Activated T-helper 9 cell treated with anti-CD3 and anti-CD28 coated beads, Interleukin-2, amount 50 U/mL, for 16 hours (primary cell): ENCODE measurements at places on chromosomes 1 and 21.
A peak's percentile ranks its signal among the peaks of the same experiment; 100 is the strongest.

DNA sequence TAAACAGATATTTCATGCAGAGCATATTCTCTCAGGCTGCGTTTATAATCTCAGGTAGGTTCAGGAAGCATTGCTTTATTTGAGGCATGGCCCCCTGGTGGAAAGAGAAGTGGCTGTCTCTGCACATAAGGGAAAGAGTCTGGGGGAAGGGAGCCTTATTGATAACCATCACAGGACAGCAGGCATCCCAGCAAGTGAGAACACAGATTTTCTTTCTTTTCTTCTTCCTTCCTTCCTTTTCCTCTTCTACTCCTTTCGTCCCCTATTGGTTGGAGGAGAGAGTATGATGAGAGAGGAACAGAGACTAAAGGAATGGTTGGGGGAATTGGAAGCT is 21.9 kb downstream of the TSNAX start:
- no peak for DNase-seq

DNA sequence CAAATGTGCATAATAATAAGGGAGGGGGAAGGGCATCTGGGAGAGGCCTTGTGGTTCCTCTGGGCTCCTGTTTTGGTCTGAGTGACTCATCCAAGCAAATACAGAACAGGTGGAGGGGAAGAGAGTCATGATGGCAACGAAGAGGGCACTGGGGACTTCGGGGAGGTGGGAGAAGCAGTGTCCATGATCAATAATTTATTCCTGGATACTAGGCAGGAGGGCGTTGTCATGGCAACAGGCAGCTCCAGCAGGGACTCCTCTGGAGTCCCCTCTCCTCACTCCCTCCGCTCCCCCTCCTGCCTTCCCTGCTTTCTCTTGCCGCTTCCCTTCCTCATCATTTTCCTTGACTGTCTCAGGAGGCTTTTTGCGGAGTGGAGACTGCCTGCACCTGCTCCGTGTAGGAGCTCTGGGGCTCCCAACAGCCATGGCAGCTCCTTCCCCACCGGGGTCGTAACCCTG is 12.3 kb upstream of the NFASC start:
- DNase-seq: no peak

DNA sequence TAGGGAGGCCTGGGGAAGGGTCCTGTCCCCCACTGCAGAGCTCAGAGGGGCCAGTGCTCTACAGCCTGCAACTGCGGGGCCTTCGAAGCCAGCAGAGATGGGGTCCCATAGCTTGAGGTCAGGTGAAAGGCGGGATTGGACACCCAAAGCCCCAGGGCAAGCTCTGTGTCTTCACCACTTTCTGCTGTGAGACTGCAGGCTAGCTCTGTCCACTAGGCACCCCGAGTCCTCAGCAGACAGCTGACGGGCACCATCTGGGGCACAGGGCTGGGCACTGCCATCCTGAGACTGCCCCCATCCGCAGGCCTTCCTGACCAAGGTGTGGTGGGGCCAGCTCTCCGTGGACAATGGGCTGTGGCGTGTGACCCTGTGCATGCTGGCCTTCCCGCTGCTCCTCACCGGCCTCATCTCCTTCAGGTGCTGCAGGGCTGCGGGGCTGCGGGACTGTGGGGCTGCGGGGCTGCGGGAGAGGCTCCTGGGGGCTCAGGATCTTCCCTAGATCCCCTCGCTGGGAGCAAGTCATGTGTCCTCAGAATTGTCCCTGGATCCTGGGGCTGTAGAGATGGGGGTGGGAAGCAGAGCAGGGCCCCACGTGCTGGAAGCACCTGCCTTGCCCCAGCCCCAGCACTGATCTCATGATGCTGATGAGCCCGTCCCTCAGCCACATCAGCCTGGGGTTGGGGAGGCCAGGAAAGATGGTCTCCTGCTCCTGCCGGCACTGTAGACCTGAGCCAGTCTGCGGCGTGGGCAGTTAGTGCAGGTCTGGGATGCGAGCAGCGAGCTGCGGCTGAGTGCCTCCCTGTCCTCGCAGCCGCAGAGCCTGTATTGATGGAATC is 46.8 kb downstream of the TRPM2 start:
- no peak for DNase-seq

GRCh38 chr1:160125746-160126145 is 10.2 kb downstream of the ATP1A2 start:
- DNase-seq: no peak

DNA sequence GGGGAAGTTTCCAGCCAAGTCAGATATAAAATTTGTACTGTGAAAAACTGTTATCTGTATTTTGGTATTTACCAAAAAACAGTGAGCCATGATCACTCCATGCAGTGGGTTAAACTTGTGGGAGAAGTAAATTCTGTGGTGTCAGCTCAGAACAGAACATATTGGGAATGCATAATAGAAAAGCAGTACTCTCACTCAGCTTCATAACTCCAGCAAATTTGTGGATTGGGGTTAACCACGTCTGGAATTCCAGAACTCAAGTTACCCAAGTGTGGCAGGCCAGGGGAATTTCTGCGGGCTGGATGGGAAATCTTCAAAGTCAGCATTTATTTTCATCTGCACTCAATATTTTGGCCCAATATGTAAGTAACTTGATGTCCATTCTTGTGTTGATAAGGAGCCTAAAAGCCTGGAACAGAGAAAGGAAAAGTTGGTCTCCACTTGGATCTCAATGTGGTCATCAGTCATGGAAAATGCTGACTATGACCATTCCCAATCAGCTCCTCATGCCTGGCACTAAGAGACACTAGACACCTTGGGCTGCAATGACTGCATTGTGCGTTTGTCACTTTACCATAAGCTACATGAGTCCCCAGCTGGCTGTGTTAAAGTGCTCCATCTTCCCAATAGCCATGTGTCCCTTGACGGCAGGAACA is 39.1 kb upstream of the ENAH start:
- DNase-seq: no peak

- no peak for DNase-seq
Observed at GRCh38 chr1:196207612-196208217, 400.5 kb downstream of the KCNT2 start.

DNA sequence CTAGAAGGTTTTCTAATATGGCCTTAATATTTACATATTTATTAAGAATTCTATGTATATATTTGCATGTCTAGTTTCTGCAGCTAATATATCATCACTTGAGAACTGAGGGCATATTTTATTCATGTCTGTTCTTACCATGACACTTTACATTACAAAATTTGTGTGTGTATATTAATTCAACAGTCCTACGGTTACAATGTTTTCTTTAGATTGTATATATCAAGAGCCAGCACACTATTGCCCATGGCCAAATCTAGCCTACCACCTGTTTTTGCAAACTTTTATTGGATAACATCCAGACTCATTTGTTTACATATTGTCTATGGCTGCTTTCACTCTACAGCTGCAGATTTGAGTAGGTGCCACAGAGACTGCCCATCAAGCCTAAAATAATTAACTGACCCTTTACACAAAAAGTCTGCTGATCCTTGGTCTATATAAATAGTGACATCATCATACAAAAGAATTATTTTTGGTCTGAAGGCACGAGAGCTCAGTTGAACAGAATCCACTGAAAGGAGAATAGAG is 577.4 kb upstream of the PBX1 start:
- no peak for DNase-seq

DNA sequence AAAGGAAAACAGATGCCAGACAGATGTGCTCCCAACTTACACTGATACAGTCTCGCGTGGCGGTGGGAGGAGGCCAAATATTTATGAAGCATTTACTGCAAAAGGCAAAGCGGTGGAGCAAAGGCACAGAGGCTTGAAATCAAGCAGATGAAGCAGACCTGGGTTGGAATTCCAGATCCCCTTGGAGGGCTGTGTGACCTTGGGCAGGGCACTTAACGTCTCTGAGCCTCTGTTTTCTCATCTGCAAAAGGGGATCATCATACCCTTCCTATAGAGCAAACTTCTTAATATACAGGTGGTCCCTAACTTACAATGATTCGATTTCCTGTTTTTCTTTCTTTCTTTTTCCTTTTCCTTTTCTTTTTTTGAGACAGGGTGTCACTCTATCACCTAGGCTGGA is 54.1 kb downstream of the IGSF21 start:
- no peak for DNase-seq

DNA sequence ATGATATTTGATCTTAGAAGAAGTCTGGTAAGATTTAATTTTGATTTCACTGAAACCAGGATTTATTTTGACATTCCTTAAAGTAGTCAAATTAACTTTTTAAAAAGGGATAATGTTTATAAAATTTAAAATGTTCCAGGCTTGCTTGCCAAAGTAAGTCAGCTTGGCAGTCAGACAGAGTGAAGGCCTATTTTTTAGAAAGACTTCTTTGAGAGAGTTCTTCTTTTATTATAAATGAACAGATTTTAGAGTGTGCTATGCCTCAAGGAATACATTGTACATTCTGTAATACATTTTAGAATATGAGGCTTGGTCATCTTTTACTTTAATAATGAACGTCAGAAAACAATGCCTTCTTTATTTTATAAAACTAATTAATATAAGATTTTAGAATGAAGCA is 138.7 kb downstream of the DISP1 start:
- no peak for DNase-seq

DNA sequence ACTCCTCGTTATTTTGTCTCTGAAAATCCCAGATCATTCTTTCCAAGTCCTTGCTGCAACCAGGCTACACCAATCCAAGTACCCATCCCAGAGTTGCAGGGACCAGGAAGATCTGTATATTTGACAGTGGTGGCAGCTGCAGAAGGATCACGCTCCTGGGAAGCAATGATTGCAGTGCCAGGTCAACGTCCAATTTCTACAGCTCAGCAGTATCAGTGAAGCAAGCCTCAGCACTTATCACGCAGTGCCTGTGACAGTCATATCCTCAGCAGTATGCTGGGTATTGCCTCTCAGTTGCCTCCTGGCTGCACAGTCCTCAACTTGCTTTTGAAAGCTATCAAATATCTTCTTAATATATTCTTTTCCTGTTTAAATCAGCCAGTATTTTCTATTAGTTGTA is 66.7 kb downstream of the BARHL2 start:
- DNase-seq: no peak

DNA sequence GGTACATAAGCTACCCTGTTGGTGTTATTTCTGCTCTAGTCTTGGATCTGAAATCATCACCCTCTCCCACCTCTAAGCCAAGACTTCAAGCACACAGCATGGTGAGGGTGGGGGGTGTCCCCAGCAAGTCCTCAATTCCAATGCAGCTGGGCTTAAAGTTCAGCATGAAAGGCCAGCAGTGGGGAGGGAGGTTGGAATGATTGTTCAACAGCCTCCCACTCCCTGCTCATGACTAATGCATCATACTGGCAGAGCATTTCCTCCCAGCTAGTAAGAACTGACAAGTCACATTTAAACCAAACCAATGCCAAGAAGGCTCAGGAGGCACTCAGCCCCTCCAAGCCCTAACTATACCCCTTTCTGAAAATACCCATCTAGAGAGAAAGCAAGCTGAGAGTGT is 50.1 kb downstream of the TIAM1 start:
- DNase-seq: peak; percentile 34

DNA sequence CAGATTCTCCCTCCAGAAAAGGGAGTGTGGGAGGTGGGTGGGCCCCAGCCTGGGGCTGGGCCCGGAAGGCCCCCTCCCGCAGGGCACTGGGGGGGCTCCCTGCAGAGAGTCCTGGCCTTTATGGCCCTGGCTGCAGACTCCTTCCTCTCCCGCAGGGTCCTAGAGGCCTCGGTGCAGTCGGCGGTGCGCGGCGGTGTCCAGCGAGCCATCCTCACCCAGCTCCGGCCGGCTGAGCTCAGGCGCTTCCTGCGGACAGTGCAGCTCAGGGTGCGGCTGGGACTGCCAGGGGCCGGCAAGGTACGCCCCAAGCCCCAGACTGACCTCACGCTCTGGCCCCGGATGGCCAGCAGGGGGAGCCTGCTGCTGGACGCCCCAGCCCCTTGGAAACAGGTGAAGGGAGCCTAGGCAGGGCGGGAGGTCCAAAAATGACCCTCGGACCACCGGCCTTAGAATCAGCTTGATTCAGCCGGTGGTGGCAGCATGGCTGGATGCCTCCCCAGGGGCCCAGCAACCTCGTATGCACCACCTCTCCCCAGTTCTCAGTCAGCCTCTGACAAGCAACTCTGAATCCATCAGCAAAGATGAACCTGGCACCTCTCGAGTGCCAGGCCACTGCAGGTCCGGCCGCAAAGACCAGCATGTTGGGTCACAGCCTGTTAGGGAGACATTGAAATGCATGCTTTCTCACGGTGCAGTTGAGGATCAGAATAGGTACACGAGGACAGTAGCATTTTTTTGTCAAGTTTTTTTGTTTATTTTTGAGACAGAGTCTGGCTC is 20.6 kb downstream of the MTHFR start:
- DNase-seq: peak; percentile 18

GRCh38 chr1:84870591-84870990 is 22.4 kb downstream of the LPAR3 start:
- DNase-seq: no peak

DNA sequence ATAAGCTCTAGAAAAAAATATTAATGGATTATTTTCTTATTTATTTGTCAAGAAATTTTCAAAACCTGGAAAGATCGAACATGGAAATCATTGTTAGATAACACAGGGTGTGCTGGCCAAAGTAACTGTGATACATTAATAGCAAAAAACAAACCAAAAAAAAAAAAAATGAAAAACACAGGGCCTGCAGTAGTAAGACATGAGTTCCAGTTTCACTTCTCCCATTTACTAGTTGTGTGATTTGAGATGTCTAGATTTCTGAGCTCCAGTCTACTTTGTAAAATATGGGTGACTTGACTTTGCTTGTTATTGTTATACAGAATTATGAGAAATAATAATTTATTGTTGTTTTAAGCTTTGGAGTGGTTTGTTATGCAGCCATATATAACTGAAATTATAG is 13.6 kb downstream of the FAM177B start:
- no peak for DNase-seq

- no peak for DNase-seq
Observed at GRCh38 chr1:7760245-7760644, 10.9 kb upstream of the VAMP3 start.

DNA sequence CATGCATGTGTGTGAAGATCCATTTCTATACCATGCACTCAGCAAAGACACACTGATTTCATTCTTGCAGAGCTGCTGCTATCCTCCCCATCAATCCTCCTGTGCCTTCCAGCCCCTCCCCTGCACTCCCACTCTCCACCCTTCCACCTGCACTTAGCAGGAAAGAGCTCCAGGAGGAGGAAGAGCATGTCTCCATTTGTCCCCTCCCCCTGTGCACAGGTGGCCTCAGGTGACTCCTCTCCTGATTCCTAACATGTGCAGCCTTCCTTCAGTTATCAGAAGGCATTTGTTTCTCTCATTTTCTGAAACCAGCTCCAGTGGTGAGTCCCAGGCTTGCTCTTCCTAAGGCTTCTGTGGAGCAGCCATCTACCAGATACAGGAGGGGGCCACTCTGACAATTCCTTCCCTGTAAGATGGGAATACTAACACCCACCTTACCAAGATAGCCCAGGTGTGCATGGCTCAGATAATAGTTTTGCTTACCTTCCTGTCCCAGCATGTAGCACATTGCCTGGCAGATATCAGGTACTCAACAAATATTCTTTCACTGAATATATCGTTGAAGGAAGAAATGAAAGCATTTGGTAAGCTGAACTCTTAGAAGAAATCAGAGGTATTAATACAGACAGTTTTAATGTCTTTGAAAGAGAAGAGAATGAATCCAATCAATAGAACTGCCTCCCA is 21.9 kb upstream of the FAM3B start:
- DNase-seq: no peak

GRCh38 chr1:201080135-201080534 is 32.1 kb downstream of the CACNA1S start:
- DNase-seq: no peak
